ENCODE measurements at places on chromosomes 2 and 18.

DNA sequence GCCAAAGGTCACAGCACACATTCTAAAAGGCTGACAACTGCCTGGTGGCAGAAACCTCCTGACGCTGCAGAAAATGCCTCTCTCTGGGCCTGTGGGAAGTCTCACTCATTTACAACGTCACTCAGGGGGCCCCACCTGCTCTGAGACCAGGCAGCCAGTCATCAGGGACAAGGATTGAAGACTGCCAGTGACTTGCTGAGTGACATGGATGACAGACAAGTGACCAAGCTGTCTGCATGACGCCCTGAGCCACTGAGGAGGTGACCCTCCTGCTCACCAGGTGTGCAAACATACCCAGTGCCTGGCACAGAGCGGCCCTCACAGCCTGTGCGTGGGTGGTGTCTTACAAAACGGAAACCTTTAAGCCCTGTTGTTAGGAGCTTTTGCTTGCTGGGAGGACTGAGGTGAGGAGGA lies 392.4 kb downstream of the TNS1 start:
- DNase-seq = no peak

DNA sequence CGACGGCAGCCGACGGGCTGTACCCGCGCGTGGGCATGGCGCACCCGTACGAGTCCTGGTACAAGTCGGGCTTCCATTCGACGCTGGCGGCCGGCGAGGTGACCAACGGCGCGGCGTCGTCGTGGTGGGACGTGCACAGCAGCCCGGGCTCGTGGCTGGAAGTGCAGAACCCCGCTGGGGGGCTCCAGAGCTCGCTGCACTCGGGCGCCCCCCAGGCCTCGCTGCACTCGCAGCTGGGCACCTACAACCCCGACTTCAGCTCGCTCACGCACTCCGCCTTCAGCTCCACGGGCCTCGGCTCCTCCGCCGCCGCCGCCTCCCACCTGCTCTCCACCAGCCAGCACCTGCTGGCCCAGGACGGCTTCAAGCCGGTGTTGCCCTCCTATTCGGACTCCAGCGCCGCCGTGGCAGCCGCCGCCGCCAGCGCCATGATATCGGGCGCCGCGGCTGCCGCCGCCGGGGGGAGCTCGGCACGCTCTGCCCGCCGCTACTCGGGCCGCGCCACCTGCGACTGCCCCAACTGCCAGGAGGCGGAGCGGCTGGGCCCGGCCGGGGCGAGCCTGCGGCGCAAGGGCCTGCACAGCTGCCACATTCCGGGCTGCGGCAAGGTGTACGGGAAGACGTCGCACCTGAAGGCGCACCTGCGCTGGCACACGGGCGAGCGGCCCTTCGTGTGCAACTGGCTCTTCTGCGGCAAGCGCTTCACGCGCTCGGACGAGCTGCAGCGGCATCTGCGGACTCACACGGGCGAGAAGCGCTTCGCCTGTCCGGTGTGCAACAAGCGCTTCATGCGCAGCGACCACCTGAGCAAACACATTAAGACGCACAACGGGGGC lies 2.0 kb downstream of the SP9 start:
- DNase-seq = peak; percentile 16

GRCh38 chr2:191376981-191377629 lies 131.9 kb downstream of the MYO1B start:
- peak; percentile 86 for DNase-seq

DNA sequence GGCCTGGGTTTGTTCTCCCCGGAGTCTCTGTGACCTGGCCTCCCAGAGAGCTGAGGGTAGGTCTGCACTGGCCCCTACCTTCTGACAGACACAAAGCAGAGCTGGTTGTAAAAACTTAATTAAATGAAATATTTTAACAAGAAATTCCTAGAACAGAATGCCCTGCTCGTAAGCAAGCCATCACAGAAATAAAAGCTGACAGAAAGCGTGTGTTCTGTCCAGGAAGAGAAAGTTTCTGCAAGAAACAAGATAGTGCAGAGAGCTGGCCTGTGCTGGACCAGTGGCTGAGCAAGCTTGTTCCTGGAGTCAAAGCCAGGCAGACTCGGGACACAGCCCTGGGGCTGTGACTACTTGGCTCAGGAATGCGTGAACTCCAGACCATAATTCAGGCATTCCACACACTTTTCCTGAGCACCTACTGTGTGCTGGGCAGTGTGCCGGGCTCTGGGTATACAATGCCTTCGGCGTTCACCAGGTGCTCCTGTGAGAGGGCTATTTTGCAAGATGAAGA lies 51.6 kb downstream of the APOB start:
- no peak for DNase-seq

DNA sequence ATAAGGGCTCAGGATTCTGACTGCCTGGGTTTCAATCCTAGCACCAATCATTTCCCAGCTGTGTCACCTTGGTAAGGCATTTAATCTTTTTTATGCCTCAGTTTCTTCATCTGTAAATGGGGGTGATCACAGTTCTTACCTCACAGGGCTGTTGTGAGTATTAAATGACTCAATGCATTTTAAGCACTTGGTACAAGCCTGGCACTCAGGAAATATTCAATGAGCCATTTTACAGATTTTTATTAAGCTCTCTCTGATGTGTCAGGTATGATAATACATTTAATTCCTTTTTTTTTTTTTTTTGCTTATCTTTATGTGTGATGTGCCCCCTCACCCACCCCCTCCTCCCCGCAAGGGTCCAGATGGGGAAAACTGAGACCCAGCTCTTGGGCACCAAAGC lies 12.0 kb downstream of the SPEG start:
- no peak for DNase-seq

- no peak for DNase-seq
Observed at GRCh38 chr2:45901468-45902032, 250.1 kb downstream of the PRKCE start.

DNA sequence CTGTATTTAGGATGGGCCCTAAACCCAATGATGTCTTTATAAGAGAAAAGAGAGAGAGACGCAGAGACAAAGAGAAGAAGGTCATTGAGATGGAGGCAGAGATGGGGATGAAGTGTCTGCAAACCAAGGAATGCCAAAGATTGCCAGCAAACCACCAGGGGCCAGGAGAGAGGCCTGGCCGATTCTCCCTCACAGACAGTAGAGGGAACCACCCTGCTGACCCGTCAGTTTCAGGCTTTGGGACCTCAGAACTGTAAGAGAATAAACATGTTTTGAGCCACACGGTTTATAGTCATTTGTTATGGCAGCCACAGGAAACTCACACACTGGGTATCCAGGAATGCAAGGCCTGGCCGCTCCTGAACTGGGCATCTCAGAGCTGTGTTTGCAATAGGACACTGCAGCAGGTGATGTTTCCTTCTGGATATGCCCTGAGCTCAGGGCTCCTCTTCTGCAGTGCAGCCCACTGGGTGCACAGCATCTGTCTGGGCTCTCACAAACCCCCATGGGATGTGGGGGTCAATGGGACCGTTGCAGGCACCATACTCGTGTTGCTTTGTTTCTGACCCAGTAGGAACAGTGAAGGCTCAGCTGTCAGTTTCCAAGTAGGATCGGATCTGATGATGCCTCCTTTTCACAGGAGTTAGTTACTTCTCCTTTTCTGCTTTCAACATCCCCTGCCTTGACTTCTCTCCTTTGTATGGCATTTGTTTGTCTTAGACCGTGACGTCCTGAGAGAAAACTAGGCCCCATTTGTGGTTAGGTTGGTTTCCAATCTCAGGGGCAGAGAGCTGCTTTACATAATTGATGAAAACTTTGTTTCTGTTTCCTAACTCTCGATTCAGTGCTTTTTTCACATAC lies 20.8 kb downstream of the PTPN18 start:
- DNase-seq = peak; percentile 14

DNA sequence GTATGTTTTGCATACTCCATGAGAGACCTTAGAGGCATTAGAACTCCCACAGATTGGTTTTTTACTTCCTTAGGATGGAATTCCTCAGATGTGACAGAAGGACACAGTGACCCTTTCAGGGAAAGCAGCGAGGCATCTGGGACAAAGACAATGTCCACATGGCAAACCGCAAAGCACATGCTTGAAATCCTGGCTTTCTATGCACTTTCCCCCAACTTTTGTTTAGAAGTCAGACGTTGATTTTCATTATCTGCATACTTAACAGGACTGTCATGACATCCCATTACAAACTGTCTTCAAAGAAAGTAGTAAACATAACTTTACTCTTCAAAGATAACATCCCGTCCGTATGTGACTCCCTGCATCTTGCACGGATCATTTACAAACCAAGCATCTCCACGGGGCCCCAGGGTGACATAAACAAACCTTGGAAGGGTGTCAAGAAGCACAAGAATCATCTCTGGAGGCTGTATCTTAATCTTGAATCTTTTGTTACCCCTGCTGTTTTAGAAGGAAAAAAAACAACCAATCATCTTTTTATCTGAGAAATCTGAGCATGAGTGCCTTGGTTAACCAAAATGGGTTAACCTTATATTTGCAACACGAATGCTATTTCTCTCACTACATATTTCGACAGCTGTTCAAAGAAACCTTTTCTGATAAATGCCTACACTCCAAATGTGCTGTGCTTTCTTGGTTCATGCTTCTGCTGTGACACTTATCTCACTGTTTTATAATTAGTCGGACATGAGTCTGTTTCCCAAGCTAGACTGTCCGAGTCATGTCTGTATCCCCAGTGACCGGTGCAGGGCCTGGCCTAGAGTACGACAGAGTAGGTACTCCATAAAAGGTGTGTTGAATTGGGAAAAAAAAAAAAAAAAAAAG lies 90.8 kb downstream of the CCBE1 start:
- no peak for DNase-seq

GRCh38 chr2:141499123-141499522 lies 631.7 kb downstream of the LRP1B start:
- DNase-seq = peak; percentile 86

DNA sequence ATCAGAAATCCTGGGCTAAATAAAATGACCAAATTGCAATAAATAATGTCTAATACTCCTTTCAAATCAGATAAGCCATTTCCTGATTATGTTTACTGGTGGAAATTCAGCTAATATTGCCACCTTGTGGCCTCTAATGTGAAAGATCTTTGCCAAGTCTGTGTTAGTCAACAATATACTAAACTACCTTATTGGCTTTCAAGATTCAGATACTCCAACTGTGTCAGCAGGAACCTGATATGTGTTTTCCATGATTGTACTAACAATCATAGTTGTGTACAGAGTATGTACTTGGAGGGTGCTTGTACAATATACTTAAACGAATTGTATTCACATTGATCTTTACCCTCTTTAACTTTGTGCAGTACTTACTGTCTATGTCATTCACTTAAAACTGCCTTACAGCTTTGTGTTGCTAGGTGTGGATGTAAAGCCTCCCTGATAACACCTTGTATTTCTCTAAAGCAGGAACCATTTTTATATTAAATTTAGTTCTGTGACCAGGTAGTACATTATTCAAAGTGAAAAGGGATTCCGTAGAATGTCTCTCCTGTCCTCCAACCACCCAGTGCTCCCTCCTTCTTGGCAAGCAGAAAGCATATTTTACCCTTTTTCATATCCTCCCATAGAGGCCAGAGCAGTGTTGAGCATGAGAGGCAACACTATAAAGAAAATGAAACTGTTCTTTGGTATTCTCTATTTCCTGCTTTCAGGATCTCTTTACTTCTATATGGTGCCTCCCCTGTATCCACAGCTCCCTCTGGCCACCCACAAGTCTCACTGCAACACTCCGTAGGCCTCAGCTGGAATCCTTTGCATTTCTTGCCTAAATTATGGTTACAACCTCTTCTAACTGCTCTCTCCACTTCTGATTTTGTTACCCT lies 75.2 kb upstream of the C2orf15 start:
- DNase-seq = peak; percentile 80

DNA sequence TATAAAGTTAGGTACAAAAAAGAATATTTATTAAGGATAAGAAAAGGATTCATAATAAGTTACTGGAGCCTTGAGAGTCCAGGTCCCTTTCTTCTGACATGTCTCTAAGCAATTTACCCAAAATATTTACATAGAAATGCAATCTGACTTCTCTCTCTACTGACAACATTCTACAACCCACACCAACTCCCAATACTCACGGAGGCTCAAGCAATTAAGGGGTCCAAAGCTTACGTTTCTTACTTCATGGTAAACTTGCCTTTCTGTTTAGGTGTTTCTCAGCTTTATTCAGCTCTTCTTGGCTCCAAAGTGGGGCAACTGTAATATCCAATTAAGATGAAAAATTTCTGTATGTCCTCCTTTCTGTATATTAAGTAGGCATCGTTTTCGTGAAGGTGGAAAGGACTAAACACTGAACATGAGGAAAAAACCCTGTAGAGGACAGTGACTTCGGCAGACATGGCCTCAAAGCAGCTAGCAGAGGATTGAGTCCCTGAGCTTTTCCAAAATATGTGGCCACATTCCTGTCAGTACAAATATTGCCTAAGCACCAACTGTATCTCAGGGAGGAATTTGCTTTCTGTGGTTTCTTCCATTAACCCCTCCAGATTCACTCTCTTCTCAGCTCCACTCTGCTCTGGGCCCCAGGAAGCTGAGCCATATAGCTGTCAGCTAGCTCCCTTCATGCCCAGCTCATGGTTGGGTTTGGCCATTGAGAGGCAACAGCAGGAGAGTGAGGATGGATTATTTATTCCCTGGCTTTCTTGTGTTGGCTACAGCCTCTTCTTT lies 67.9 kb upstream of the GLS start:
- no peak for DNase-seq

Data from OCI-M1 (cell line).